Endodermal cell (in vitro differentiated cells): ENCODE measurements at places on chromosomes 7 and 10. TPM values are rescaled to one million over a fixed set of nuclear protein-coding genes. Genes with fewer than 3 reads are reported as not detected.

DNA sequence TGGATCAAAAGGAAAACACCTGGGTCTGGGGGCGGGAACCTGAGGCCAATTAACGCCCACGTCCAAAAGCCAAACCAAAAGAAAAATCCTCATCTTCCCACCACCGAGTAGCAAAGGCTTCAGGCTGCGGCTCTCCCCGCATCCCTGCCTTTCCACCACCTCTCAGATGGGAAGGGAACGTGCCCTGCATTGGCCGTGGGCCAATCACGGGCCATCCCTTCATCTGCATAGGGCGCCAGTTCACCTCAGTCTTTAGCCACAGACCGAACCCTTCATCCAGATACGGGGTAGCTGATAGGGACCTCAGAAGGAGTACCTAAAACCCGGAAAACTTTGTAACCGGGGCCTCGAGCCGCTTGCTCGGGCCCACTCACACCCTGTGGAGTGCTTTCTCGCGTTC, 626 bp downstream of the PRPF18 start:
- DNase-seq, result peak; percentile 70

DNA sequence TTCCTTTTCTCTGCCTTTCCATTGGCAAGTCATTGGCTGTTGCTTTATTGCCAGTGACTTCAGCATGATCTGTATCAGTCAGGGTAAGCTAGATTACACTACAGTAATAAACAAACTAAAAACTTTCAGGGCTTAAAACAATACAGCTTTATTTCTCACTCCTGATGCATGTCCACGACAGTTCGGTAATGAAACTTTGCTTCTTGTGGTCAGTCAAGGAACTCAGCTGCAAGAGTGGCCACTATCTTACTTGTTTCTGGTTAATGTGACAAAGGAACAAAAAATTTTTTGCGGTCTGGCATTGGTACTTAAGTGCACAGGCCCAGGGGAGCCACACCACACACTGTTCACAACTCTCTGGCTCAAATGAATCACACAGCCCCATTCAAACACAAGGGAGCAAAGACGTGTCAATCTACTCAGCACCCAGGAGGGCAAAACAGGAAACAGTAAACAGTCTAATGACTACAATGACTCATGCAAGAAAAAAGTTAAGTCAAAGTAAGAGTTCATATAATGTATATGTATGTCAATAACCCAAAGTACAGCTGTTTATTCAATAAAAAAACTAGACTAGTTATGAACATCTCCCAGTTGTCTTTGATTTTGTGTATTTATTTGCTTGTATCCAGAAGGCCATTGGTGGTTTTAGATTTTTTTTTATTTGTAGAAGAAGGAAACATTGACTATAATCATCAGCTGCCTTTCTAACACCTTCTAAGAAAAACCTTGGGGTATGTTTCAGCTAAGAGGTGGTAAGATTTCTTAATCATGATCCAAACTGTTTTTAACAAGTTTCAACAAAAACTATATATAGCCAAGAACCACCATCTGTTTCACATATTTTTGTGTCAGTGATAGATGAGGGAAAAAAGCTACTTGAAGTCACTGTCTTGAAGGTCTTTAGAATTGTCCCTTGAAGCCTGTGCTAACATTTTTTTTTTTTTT, 134.4 kb upstream of the FAM3C start:
- DNase-seq, result no peak

DNA sequence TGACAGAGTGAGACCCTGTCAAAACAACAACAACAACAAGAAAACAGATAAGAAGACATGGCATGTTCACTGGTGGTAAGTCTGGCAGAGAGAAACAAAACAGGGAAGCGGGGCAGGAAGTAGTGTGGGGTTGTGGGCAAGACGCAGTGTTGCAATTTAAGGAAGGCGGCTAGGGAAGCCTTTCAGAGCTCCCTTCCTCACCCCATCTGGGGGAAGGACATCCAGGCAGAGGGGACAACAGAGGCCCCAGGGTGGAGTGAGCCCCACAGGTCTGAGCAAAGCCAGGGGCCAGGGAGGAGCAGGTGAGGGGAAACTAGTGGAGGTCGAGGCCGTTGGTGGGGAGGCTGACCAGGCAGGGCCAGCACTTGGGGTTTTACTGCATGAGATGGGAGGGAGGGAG, 16.8 kb downstream of the LAT2 start:
- no peak for DNase-seq

DNA sequence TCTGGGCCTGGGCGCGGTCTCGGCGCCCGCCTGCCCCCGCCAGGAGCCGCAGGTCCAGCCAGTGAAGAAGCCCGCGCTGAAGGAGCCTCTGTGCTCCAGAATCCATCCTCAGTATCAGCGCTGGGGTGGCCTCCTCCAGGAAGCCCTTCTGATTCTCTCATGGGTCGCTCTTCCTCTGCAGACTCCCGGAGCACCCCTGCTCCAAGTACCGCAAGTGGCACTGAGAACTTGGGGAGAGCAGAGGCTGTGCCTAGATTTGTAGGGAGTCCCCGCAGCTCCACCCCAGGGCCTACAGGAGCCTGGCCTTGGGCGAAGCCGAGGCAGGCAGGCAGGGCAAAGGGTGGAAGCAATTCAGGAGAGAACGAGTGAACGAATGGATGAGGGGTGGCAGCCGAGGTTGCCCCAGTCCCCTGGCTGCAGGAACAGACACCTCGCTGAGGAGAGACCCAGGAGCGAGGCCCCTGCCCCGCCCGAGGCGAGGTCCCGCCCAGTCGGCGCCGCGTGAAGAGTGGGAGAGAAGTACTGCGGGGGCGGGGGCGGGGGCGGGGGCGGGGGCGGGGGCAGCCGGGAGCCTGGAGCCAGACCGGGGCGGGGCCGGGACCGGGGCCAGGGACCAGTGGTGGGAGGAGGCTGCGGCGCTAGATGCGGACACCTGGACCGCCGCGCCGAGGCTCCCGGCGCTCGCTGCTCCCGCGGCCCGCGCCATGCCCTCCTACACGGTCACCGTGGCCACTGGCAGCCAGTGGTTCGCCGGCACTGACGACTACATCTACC, at the start of gene ALOX5:
Gene ALOX5 (plus strand): TSS at position 641 of the 774 bp plus-strand sequence. CDS start 64 bp downstream, at position 705.
- DNase-seq, result peak; percentile 90

DNA sequence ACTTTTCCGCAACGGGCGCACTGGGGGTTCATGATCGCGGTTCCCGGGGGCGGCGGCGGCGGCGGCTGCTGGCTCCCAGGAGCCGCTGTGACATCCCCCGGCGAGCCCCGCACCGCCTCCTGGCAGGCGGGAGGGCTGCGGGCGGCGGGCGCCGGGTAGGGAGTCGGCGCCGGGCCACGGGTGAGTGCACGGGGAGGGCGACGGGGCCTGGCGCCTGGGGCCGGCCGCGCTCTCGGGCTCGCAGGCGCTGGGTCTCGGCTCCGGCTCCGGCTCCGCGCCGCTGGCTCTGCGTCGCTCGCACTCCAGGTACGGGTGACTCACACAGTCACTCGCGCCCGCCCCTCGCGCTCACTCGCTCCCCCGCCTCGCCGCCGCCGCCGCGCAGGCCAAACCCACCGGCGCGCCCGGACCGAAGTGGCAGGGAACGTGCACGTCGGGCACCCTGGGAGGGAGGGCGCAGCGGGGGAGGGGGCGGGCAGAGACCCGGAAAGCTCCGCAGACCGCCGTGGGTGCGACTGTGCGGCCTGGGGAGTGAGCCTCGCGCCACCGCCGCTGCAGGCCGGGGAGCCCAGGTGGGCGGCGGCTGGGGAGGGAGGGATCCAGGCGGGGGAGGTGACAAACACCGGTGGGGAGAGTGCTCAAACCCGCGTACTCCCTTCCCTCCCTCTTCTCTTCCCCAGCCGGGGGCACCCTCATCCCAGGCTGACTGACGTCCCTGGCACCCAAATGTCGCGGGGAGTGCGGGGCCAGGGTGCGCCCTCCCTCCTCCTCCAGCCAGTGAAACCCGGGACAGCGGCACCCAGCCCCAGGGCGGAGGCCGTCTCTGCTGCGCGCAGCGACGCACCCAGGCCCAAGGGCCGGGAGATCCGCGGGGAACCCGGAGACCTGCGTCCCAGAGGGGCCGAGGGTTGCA, 276.9 kb upstream of the NEBL start:
- peak; percentile 86 for DNase-seq

DNA sequence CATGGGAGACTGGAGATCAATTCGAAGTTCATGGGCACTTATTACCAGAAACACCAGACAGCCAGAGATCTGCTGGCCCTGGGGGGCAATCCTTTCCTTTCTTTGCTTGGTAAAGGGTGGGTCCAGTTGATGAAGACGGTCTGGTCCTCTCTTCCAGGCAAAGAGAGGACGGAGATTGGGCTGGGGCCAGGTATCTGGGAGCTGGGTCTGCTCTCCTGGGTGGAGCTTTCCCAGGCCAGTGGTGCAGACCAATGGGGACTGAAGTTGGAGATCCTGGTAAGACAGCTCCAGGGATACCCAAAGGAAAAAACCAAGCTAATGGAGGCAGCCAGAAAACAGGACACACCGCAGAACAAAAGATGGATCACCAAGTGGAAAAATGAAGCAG, 18.3 kb downstream of the NOD1 start:
- DNase-seq, result no peak

- no peak for DNase-seq
Observed at GRCh38 chr10:15712883-15713282, 6.8 kb downstream of the ITGA8 start.

Gene FHIP2A
- total RNA-seq, result 17.6 and 24.4 TPM in 2 replicates

Gene OGDHL
- total RNA-seq, result 12.9 and 14.6 TPM in 2 replicates

Gene FAM180A
- total RNA-seq, result not detected in 2 replicates

Gene SLC13A1
- total RNA-seq, result not detected in 2 replicates
